ENCODE measurements at places on chromosomes 2 and 18.

DNA sequence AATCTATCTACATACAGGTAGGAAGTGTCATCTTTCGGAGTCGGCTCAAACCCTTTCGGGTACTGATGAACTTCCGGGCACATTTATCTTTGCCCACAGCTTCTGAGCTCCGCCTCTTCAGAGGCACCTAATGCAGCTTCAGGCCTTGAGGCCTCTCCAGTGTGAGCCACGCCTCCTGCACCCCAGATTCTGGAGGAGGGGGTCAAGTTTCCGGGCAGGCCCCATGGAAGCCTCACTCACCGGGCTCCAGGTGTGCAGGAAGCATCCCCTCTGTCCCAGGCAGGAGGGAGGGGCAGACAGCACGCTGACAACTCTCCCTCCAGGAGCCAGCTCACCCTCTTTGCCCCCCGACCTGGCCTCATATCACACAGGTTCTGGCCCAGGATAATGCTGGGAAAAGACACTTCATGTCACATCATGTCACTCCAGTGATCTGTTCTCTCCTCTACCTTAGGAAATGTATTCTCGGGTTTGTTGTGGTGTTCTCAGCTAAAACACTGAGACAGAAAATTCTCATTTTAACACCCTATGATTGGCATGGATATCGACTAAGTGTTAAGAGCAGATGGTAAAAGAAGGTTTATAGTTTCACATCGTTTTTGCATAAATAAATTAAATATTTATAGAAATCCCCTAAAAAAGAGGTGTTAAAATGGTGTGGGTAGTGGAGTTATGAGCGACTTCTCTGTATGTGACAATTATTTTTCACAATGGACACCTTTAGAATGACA lies 46.2 kb upstream of the COPS8 start:
- DNase-seq = no peak

- DNase-seq = no peak
Measured at GRCh38 chr2:236600892-236601291, 31.3 kb downstream of the ACKR3 start.

GRCh38 chr2:127194447-127194846 lies 25.7 kb downstream of the CYP27C1 start:
- DNase-seq = no peak

- no peak for DNase-seq
Measured at GRCh38 chr2:231425291-231425810, 29.8 kb downstream of the B3GNT7 start.

DNA sequence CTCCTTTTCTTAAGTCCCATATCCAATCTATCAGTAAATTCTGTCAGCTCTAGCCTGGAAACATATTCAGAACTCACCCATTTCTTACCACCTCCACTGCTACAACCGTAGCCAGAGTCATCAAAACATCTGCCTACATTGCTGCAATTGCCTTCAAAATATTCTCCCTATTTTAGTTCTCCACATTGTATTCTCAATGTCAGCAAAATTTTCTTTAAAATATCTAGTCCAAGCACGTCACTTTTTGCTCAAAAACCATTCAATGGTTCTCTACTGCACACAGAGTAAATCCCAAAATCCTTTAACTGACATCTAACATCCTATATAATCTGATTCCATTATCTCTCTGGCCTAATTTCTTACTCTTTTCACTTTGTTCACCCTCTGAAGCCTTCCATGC lies 68.5 kb upstream of the ERBB4 start:
- no peak for DNase-seq

- peak; percentile 62 for DNase-seq
Measured at GRCh38 chr2:172647439-172647838, 88.2 kb upstream of the RAPGEF4 start.
